Small intestine (tissue), 16 donors: ENCODE measurements at places on chromosomes 1 and 21. TPM values are rescaled to one million over a fixed set of nuclear protein-coding genes. Genes with fewer than 3 reads are reported as not detected.

CADM3 gene
- polyA plus RNA-seq = 0.65 TPM

OR2L8 gene
- polyA plus RNA-seq = not detected

FCRL6 gene
- 0.32 TPM for polyA plus RNA-seq

SYT14 gene
- polyA plus RNA-seq = not detected

UMODL1 gene
- polyA plus RNA-seq = 0.67 TPM
